ENCODE measurements at places on chromosomes 11 and 22.
A peak's percentile ranks its signal among the peaks of the same experiment; 100 is the strongest.

DNA sequence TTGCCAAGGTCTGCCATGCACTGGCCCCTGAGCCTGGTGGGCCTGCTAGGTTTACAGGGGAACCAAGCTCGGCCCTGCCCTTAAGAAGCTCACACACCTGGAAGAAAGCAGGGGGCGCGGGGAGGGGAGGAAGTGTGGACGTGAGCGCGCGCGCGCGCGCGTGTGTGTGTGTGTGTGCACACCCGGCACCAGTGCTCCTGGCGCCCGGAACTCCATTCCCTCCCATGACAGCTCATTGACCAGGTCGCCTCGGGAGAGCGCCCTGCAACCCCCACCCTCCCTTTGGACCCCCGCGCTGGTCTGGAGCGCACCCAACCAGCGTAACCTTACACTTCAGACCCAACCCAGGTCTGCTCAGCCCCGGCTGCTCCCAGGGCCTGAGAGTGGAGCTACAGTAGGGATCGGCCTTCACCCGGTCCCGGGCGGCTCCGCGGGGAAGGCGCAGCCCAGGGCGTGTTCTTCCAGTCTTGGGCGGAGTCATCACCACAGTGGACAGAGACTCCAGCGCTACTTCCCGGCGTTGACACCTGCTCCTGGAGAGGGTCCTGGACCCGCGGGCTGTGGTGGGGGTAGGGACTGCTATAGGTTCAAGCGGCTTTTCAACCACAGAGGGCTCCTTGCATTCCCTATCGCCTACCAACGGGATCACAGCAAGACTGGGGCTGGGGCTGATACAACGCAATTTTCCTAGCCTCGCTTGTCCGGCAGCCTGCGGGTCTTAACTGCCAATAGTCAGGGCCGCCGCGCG lies 1.5 kb downstream of the GALNT18 start:
- H3K27me3 ChIP-seq, result no peaks in the 10 kb centered on the region
- H3K36me3 ChIP-seq, result no peaks in the 10 kb centered on the region
- peak overlapping the region; percentile 64 for H3K4me3 ChIP-seq

DNA sequence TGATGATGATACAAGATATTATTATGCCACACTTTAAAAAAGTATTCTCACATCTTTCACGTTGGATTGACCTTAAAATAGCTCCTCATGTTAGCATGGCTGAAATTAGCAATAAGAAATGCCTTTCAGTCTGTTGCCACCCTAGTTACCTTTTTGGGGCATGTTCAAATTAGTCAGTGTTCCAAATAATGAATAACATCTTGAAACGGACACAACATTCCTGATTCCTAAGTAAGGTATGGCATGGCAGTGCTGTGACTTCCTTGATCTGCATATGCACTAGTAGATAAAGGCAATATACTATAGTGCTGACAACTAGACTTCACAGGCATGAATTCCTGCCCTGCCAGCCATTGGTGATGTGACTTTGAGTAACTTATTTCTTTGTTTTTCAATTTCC lies 914.5 kb downstream of the METTL15 start:
- no peaks in the 10 kb centered on the region for H3K36me3 ChIP-seq
- H3K4me1 ChIP-seq, result peaks cover 11% of the 10 kb centered on the region
- no peak for DNase-seq
- H3K27ac ChIP-seq, result no peak overlapping the region
- no peak overlapping the region for H3K4me3 ChIP-seq

GRCh38 chr22:20051927-20052308 lies 28.1 kb upstream of the DGCR8 start:
- H3K4me3 ChIP-seq, result no peak overlapping the region
- peaks cover 93% of the 10 kb centered on the region for H3K36me3 ChIP-seq
- no peaks in the 10 kb centered on the region for H3K27me3 ChIP-seq
- no peak for DNase-seq

GRCh38 chr11:10998674-10999073 lies 140.8 kb upstream of the ZBED5 start:
- H3K4me3 ChIP-seq, result no peak overlapping the region
- H3K4me1 ChIP-seq, result peaks cover 9% of the 10 kb centered on the region
- no peaks in the 10 kb centered on the region for H3K36me3 ChIP-seq
- DNase-seq, result no peak
- H3K27me3 ChIP-seq, result no peaks in the 10 kb centered on the region

DNA sequence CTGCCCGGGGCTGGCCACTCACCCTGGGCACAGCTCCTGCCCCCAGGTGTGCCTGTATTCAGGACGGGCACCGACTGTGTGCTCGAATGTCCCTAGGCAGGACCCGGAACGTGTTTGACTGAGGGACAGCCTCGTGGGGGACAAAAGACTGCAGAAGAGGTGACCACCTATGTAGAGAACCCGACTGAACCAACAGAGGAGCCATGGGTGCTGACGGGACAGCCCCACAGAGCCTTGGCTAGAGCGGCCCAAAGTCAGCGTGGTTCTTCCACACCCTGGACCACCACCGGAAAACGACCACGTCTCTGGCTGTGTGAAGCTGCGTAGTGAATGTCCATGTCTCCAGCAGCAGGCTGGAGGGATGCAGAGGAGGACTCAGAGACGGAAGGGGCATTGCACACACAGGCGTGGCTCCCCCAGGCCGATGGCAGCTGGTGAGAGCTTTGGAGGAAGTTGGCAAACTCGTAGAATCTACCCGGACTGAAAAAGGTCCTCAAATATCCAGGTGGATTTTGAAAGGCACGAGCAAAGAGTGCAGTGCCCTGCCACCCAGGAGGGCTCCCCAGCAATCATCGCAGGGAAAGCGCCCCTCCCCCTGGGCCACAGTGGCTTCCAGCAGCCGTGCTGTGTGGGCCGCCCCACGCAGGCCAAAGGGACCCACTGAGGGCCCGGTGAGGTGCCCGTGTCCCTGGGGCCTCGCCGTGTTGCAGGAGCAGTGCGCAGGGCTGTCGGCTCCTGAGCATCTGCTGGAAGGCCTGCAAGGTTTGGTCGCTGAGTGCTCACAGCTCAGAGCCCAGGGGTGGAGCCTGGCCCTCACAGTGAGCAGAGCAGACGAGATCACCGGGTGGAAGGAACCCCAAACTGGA lies 17.5 kb upstream of the MUC5B start:
- H3K4me3 ChIP-seq, result no peak overlapping the region
- H3K27me3 ChIP-seq, result no peaks in the 10 kb centered on the region
- H3K4me1 ChIP-seq, result peaks cover 3% of the 10 kb centered on the region
- H3K27ac ChIP-seq, result no peak overlapping the region

- no peak for DNase-seq
- H3K4me1 ChIP-seq, result peaks cover 61% of the 10 kb centered on the region
- peak overlapping the region; percentile 83 for H3K27ac ChIP-seq
- no peaks in the 10 kb centered on the region for H3K36me3 ChIP-seq
- peak overlapping the region; percentile 59 for H3K4me3 ChIP-seq
These were observed 3.2 kb downstream of the LRRC32 start for GRCh38 chr11:76667271-76667818.

DNA sequence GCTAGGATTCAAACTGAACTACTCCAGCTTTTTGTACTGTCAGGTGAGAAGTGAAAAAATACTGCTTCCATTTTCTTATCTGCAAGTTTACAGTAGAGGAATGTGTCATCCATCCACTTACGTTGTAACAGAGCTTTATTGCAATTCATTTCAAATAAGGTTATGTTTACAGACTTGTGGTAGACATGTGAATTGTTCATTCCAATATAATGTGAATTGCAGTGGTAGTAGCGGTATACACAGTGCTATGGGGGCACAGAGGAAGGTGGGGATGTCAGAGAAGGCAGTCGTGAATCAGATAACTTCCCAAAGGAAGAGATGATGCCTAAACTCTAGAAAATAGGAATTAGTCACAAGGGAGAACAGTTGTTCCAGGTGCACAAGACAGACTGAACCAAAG lies 42.5 kb downstream of the CEP57 start:
- H3K27me3 ChIP-seq, result no peaks in the 10 kb centered on the region
- no peak overlapping the region for H3K27ac ChIP-seq
- peaks cover 8% of the 10 kb centered on the region for H3K4me1 ChIP-seq
- peaks cover 38% of the 10 kb centered on the region for H3K36me3 ChIP-seq
- DNase-seq, result no peak

GRCh38 chr11:73270855-73271477 lies 1.2 kb upstream of the P2RY6 start:
- no peak overlapping the region for H3K27ac ChIP-seq
- no peaks in the 10 kb centered on the region for H3K4me1 ChIP-seq
- no peak for DNase-seq
- no peaks in the 10 kb centered on the region for H3K27me3 ChIP-seq

DNA sequence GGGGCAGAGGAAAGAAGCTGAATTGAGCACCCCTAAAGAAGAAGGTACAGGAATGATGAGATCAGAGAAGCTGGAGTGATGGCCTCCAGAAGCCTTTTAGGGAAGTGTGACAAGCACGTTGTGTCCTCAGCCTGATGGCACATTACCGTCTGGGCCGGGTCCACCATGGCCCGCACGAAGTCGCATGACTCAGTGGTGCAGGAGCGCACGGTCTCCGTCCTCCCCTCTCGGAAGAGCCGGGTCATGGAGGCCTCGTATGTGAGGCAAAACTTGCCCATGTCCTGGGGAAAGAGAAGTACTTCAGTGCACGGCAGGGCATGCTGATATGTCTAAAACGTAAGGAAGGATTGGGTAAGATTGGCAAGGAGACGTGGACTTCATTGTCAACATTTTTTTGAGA lies 11.2 kb upstream of the TESMIN start:
- H3K27me3 ChIP-seq, result no peaks in the 10 kb centered on the region
- H3K27ac ChIP-seq, result no peak overlapping the region
- no peaks in the 10 kb centered on the region for H3K4me1 ChIP-seq
- no peak overlapping the region for H3K4me3 ChIP-seq
- H3K36me3 ChIP-seq, result peaks cover 99% of the 10 kb centered on the region

DNA sequence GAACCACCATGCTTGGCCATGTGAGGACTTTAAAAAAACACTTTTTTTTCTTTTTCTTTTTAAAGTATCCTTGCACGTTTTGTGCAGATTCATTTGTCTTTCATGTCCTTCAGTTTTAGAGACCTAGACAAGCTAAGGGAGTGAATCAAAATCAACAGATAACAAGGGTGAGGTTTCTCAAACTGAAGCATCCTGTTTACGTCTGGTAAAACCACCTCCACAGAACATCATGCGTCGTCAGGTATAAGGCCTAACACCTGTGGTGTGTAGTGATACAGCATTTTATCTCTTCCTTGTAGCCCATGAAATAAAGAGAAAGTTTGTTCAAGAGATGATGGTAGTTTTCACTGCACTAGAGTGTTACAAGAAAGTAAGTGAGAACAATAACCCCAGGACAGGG lies 26.3 kb upstream of the CSF2RB start:
- no peaks in the 10 kb centered on the region for H3K4me1 ChIP-seq
- H3K4me3 ChIP-seq, result no peak overlapping the region
- no peak overlapping the region for H3K27ac ChIP-seq
- H3K27me3 ChIP-seq, result peaks cover 30% of the 10 kb centered on the region
- no peaks in the 10 kb centered on the region for H3K36me3 ChIP-seq
- DNase-seq, result no peak
